ENCODE measurements at places on chromosomes 2 and 18.

- no peak for DNase-seq
These were observed 264.3 kb upstream of the RASGRP3 start for GRCh38 chr2:33212151-33212550.

DNA sequence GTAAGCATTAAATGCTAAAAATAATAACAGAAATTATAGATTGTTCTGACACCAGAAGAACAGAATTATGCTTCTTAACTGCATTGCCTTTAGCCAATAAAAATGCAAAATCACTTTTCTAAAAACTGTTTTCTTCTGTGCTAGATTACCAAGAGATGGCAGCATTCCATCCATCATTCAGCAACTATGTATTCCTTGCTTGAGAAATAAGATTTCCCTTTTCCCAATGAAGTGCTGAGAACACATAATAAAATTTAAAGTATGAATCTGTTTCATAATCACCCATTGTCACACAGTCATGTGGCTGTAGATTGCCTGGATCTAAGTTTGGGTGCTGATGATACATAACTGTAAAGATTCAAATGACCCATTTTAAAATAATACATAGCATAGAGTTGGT lies 504.2 kb downstream of the TDRD15 start:
- DNase-seq, result no peak

DNA sequence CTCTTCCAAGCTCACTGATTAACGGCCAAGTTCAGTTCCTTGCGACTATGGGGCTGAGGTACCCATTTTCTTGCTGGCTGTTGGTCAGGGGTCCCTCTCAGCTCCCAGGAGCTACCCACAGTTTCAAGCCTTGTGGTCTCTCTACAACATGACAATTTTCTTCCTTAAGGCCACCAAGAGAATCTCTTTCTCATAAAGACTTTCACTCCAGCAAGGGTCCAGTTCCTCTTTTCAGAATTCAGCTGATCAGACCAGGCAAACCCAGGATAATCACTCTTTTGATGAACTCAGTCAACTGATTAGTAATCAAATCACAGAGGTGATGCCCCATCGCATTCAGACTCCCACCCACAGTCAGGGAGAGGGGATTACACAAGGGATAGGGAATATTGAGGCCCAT lies 129.7 kb downstream of the IRS1 start:
- no peak for DNase-seq

GRCh38 chr2:177211169-177211568 lies 1.4 kb upstream of the HNRNPA3 start:
- DNase-seq, result no peak

DNA sequence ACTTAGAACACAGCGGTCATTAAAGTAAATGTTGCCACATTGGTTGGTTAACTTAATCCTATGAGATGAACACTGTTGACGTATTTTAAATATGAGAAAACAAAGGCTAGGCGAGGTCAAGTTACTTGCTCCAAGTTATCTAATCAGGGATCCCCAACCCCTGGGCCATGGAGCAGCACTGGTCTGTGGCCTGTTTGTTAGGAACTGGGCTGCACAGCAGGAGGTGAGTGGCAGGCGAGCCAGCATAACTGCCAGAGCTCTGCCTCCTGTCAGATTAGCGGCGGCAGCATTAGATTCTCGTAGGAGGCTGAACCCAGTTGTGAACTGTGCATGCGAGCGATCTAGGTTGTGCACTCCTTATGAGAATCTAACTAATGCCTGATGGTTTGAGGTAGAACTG lies 878.9 kb downstream of the CPS1 start:
- no peak for DNase-seq

- no peak for DNase-seq
These were observed 680.8 kb downstream of the NYAP2 start for GRCh38 chr2:226080334-226080733.

- no peak for DNase-seq
These were observed 31.0 kb downstream of the TANC1 start for GRCh38 chr2:158999458-158999857.

DNA sequence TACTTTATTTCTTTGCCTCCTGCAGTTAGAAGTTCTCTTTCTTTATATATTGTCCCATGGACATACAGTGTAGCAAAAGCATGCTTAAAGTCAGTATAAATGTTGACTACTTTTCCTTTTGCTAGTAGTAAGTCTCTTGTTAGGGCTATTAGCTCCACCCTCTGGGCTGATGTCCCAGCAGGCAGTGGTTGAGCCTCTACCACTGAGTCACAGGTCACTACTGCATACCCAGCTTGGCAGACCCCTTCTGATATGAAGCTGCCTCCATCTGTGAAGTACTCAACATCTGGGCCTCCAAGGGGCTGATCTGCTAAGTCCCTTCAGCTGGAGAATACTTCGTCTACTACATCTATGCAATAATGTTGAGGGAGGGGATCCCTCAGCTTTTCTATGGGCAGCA lies 61.0 kb upstream of the SLC35G4 start:
- DNase-seq, result no peak

DNA sequence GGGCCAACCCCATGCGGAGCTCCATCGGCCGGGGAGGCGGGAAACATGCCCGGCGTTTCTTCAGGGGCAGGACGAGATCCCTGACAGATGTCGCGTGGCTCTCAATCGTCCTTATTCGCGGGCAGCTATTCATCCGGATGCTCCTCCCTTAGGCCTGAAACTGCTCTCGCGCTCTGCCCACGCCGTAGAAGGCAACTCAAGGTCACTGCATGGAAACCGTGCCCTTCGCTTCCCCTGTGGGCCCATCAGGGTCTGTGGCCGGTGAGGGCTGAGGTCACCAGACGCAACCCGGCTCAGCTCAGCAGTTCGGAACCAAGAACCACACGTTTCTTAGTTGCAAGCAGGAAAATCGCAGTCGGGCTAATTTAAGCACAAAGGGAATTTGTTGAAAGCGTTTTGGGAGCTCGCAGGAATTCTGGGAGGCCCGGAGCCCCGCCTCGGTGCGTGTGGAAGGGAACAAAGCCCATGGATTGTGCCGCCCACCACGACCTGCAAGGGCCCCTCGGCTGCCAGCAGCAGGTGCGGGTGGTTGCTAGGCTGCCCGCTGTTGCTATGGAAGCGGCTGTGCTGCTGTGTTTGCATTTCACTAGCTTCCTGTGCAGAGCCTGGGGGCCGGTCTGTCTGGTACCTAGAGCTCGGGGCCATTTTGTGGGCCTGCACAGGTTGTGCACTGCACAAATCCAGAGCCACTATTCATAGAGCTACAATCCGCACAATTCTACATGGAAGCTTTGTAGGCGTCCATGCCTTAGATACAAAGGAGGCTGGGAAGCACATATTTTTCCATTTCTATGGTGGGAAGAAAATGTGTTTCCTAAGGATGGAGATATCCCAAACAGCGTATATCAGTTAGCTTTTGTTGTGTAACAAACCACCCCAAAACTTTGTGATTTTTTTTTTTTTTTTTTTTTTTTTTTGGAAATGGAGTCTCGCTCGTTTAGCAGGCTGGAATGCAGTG lies 6.0 kb upstream of the ALLC start:
- DNase-seq, result peak; percentile 91
